AG10803 (cell line): ENCODE measurements at places on chromosomes 12 and 14.

DNA sequence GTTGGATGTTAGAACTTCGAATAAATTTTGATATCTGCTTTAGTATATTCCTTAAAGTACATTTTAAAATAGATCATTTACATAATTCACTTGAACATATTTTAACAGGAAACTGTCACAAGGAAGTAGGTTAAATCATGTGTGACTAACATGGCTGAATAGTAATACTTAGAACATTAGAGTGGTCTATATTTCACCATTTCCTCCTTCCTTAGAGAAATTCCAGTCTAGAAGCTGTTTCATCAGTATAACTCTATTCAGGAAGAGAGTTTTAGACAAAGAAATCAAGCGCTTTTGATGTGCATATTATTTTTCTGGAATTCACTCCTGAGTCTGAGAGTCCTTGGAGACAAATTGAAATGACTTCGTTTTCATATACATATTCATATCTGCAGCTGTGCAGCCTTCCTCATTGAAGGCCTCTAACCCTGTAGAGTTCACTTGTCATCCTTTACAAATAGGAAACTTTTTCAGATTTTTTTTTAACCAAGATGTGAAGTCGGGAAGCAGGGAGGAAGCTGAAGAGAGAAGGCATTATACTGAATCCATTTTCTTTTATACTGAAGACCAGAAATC lies 28.4 kb downstream of the IRAK3 start:
- no peak for DNase-seq

DNA sequence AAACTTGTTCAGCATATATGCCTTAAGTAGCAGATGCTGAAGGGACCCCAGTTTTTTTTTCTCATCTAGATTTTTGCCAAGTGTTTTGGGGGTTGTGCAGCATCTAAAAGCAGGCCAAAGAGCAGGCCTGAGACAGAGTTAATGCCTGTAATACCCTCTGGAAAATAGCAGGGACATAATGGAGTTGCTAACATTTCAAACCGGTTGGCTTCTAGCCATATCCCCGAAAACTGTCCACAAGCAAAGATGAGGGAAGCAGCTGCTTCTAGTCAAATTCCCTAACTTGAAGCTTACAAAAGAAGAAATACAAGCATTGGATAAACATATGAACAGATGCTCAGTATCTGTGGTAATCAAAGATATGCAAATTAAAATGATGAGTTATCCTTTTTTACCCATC lies 52.1 kb upstream of the AEBP2 start:
- no peak for DNase-seq

DNA sequence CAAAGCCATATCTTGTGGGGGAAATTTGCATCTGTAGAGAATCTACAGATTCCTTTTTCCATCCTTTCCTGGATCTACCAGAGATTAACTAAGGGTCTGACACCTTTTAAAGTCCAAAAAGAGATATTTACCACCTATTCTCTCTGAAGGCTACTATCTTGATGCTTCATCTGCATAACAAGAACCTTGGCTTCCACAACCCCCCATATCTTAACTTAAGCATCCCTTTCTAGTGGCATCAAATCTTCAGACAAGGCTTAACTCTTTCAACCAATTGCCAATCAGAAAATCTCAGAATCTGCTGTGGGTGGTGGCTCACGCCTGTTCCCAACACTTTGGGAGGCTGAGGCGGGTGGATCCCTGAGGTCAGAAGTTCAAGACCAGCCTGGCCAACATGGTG lies 74.3 kb upstream of the FICD start:
- no peak for DNase-seq

DNA sequence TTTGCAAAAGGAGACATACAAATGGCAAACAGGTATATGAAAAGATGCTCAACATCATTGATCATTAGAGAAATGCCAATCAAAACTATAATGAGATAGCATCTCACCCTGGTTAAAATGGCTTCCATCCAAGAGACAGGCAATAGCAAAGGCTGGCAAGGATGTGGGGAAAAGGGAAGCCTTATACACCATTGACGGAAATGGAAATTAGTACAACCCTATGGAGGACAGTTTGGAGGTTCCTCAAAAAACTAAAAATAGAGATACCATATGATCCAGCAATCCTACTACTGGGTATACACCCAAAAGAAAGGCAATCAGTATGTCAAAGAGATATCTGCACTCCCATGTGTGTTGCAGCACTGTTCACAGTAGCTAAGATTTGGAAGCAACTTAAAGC lies 17.3 kb upstream of the CKAP4 start:
- DNase-seq, result no peak

GRCh38 chr14:101188571-101188915 lies 285.0 kb upstream of the RTL1 start:
- DNase-seq, result no peak
